Right forelimb (tissue), 1 donor: ENCODE measurements at places on chromosomes 12 and 14.

GRCh38 chr12:41189395-41190251 lies 1.5 kb downstream of the PDZRN4 start:
- DNase-seq = no peak

GRCh38 chr14:24080888-24081738 lies 9.8 kb downstream of the CPNE6 start:
- DNase-seq = no peak

GRCh38 chr14:94355191-94355794 lies 32.2 kb upstream of the SERPINA6 start:
- DNase-seq = no peak

- no peak for DNase-seq
Observed at GRCh38 chr12:42945927-42946326, 356.4 kb upstream of the PRICKLE1 start.

DNA sequence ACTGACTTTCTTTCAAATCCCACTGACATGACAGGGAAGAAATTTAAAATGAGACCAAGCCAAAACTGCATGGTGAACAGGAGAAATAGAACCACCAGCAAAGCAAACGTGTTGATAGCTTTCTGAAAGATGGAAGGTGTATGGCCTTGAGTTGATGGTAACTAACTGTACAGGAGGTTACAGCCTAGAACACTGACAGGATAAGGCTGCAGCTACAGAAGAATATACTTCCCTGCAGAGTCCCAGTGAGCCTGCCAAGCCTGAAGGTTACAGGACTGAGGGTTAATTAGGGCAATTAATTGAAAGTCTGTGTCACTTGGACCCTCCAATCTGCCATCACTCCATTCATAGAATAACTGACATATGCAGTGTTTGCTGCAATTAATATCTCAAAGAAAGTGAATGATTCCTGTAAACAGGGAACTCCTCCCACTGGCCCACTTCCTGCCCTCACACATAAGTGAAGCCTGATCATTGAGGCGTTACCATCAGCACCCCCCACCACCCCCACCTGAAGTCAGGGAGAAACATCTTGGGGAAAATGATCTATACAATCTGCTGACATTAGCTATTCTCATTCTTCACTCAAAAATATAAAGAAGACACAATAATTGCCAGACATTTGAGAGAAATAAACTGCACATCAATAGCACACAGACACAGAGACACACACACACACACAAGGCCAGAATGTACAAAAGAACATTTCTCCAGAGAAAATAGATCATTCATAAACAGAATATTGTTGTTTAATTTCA lies 73.4 kb downstream of the GTF2A1 start:
- no peak for DNase-seq

GRCh38 chr14:101234244-101234937 lies 326.9 kb upstream of the DIO3 start:
- peak; percentile 45 for DNase-seq

DNA sequence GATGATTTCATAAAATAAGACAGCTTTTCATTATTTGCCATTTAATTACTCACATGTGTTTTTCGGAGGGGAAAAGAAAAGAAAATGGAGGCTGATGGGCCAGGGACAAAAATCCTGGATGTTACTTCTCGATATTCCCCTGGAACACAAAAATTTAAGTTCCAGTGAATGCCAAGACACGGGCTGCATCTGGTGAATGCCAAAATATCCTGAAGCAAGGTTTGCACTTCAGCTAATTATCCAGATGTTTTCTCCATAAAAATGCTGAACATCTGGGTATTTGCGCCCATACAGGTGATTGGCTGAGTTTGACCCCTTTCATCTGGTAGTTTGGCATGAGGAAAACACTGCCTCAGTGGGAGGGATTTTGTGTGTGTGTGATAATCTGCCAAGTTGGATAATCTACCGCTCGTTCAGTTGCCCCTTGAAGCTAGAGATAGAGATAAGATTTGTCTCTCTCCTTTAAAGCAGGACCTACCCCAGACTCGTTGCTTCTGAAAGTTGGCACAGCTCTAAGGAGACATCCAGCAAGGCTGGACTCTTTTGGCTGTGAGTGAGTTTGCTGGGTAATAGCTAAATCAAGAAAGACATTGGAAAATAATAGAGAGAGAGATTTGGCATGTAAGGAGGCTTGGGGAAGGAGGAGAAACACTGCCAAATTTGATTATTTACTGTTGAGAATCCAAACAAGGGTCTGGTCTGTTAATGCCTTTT lies 390.0 kb downstream of the EGLN3 start:
- peak; percentile 61 for DNase-seq

DNA sequence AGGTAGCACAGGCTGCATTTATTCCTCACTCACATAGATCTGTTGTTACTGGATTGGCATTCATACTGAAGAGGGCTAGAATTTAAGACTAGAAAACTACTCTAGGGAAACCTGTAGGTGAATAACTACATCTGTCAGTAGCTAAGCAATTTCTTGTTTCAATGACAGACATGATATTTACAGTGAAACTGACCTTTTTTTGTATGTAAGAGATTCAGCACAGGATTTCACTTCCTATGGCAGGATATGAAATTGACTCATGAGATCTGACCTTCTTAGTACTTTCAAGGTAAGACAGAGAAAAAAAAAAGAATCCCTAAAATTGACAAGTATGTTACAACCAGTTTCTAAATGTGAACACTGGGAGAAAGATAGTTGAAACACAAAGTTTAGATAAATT lies 189.8 kb upstream of the SLC16A7 start:
- no peak for DNase-seq

DNA sequence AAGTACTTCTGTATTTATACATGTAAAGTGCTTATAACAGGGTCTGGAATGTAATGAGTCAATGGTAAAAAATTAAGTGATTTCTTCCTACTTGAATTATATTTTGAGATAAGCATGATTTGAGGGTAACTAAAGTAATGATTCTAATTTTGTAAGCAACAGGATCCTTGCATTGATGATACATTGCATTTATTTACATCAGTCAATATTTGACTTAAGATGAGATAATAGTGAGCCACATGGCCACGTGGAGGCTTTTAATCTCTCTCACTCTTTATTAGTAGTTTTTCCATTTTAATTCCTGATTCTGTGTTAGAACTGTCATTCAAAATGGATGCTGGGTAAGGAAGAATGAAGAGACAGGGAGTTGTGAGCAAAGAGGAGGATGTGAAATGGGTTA lies 298.1 kb upstream of the PRICKLE1 start:
- no peak for DNase-seq
